ENCODE measurements at places on chromosomes 12 and 14.

DNA sequence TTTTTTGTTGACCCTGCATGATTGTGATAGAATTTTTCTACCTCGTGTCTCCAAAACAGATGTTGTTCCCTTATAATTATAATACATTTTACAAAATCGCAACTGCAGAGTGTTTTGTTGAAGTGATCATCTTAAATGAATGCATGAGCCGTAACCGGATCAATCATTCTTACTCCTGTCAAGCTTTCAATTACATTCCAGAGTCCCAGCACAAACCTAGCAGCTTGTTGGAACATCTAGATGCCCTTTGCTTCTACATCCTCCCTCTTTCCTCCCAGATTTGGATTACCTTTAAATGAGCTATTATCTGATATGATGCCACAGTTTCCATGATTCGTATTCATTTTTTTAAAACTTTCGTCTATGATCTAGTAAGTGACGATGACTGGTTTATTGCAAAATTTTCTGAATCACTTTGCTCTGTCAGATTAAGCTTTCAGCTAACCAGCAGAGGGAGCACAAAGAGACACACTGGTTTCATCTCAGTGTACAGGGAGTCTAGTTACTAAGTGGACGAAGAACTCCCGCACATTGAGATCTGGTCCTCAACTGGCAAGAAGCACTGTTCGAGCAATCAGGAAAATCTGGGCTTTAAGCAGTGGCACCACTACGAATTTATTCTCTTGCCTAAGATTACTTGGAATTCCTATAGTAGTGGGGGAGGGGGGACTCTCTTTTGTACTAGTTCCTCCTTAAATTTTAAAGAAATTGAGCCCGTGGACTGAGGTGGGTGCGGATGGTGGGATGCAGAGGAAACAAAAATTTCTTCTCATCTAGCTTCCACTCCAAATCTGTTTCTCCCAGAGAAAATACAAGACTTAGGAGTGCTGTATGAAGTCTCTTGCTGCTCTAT, 40.9 kb downstream of the TSHR start:
- DNase-seq, result peak; percentile 29

GRCh38 chr14:53295985-53296582, 143.0 kb upstream of the DDHD1 start:
- no peak for DNase-seq

- DNase-seq, result no peak
Observed at GRCh38 chr14:53214384-53214783, 61.3 kb upstream of the DDHD1 start.

DNA sequence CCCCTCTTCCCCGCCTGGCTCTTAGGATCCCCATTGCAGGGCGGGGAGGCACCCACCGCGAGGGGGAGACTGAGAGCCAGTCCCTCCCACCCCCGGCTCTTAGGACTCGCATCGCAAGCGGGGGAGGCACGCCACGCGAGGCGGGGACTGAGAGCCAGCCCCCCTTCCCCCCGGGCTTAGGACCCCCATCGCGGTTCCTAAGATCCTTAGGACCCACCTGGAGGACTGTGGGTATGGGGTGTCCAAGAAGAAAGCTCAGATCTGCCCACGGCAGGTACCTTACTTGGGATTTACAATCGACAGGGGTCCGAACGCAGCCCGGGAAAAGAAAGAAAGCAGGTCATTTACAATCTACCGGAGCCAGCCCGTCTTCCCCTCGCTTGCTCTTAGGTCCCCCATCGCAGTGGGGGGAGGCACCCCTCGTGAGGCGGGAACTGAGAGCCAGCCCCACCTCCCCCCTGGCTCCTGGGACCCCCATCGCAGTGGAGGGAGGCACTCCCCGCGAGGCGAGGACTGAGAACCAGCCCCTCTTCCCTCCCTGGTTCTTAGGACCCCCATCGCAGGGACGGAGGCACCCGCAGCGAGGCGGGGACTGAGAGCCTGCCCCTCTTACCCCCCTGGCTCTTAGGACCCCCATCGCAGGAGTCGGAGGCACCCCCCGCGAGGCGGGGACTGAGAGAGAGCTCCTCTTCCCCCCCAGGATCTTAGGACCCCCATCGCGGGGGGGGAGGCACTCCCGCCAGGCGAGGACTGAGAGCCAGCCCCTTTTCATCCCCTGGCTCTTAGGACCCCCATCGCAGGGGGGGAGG, 43.7 kb downstream of the DDX11 start:
- peak; percentile 78 for DNase-seq

GRCh38 chr14:36478782-36479181, 41.2 kb downstream of the NKX2-1 start:
- no peak for DNase-seq

DNA sequence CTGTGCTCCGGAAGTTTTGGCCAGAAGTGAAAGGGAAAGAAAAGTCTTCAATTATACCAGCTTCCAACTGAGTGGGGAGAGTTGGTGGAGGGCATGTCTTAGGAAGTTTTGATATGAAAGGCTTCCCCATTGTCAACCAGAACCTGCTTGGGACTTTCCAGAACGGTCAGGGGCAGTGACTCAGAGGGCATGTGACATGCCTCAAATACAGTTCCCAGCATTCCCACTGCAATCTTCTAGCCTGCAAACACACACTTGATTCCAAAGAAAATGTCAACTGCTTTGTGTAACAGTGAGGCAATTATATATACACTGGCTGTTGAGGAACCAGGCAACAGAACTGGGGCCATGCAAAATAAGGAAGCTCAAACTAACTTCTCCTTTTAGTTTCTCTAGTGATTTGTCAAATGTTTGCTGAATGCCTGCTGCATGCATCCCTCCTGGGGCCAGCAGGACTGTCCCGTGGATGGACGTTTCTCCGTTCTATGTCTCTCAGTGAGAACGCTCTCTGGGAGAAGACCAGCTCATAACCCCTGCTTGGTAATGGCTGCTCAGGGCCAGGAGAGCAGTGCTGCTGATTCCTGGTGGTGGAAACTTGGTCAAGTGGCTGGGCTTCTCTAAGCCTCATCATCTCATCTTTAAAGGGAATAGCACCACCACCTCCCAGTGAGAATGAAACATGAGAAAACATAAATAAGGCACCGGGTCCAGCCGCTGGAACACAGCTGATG, 18.3 kb downstream of the SLC25A47 start:
- peak; percentile 38 for DNase-seq

Data from stimulated activated CD8-positive, alpha-beta memory T cell treated with anti-CD3 and anti-CD28 coated beads, Interleukin-4, amount 100 ng/mL, for 48 hours (primary cell).